NCI-H460 (cell line): ENCODE measurements at places on chromosomes 3 and 15.

- no peak for DNase-seq
These were observed 317.3 kb downstream of the TLE3 start for GRCh38 chr15:69780374-69780773.

DNA sequence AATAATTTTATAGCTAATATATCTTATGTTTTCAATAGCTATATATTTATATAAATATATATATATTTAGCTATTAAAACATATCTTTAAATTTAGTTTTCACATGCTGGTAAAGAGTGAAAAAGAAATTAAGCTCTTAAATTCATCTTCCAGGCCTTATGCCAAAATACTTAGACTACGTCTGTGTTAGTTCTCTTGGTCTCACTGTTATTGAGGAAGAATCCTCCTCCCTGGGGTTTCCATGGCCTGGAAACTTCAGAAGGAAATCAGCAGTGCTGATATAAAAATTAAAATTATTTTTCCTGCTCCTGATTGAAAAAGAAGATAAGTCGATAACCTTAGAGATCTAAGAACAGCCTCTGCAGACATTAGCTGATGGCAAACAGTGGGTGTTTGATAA lies 225.1 kb upstream of the LMCD1 start:
- DNase-seq, result no peak

DNA sequence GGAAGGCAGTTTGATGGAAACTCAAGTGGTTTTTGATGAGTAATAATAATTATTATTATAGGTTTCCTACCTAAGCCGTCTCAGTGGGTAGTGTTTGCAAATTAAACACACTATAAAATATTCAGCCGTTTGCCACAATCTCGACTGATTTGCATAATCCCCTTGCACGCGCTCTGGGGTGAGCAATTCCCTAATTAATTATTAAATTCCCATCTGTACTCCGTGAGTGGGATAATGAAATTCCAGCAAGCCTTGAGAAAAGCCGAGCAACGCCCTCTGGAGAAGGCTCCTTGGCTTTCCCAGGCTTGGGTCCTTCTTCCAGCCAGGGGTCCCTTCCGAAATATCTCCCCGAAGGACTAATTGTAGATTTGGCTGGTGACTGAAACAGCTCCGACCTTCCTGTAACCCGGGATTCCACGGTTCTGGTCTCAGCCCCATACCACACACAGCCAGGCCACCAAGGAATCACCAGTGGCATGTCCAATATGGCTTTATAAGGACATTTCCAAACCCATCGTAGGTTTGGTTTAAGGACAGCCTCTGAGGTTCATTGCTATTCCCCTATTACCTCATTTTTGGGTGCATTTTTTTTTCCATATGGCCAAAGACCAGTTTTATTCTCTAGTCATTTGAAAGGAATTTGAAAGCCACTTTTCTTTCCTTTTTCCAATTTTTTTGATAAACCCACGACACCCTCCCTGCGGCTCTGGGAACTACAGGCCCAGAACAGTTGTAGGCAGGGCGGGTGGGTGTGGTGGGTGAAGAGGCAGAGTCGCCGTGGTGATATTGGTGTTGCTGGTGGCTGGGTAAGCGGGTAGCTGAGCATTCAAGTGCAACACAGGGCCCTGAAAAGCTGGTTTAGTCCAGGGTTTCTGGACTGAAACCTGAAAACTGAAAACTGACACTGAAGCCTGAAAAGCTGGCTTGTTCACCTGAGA lies 33.2 kb upstream of the RGMA start:
- no peak for DNase-seq

DNA sequence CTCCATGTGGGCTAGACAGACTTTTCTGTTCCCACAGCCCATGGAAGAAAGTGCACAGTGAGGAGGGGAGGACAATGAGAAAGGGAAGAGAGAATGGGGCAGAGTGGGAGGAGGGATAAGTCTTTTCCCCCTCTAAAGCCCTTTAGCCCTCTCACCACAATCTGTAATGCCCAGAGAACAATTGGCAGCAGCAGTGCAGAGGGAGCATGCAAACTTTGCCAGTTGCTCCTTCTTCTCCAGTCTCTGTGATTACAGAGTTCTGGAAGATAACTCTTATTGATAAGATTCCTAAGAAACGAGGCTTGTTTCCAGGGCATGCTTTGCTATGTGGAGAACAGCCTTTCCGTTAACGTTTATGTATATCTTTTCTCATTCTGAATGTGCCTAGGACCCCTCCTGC lies 50.0 kb upstream of the FMN1 start:
- no peak for DNase-seq

DNA sequence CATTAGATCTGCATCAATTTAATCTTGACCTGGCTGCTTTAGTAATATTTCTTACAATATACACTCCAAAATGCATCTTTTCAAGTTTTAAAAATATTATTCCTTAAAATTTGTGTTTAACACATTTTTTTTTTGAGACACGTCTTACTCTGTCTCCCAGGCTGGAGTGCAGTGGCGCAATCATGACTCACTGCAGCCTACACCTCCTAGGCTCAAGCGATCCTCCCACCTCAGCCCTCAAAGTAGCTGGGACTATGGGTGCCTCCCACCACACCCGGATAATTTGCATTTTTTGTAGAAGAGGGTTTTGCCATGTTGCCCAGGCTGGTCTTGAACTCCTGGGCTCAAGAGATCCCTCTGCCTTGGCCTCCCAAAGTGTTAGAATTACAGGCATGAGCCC lies 73.6 kb downstream of the ETV5 start:
- no peak for DNase-seq

DNA sequence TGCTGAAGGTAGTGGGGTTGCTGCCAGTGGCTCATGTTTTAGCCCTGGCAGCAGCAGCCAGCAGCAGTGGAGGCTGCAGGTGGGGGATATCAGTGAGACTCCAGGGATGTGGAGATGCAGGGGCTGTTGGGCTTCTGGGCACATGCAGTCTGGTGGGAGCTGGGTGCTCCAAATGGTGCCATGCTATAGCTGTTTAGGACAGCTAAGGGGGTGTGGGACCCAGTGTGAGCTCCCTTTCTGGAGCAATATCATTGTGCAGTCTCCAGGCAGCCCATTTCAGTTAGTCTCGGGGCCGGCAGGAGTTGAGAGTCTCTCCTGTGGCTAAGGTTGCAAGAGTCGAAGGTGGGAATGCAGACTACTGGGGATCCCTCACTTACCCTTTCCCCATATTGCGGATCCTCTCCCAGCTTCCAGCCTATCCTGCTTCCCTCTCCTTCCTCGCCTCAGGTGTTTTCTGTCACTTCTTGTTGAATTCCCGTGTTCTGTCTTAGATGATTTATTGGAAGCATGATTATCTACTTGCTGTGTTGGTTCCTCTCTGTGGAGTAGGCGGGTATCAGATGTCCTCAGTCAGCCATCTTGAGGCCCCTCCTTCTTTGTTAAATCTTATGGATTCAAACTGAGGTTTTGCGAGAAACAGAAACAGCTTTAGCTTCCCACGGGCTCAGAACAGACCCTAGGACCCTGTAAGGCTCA lies 112.0 kb downstream of the FAM43A start:
- no peak for DNase-seq

DNA sequence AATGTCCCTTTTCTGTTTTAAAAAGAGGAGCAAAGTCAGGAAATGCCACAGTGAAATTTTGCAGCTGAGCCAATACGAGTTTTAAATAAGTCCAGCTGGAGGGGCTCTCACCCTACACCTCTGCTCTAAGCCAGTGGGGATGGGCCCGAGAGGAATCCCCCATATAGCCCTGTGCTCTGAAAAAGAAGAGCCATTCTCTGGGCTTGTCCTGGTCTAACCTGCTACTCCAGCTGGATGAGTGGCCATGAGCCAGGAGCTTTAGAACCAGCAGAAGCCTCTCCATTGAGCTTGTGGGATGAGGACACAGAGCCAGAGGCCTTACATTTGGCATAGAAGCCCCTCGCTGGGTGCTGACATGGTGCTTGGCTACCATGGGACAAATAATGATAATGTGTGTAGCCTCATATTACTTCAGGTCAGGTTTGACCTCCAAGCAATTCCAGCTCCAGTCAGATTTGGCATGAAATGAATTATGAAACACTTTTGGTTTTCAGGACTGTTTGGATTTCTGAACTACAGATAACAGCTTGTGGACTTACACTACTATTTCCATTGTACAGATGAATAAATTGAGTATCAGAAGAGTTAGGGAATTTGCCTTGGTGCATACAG lies 172.4 kb downstream of the CHST2 start:
- DNase-seq, result no peak

GRCh38 chr3:176431038-176431418 lies 766.3 kb downstream of the TBL1XR1 start:
- DNase-seq, result no peak

DNA sequence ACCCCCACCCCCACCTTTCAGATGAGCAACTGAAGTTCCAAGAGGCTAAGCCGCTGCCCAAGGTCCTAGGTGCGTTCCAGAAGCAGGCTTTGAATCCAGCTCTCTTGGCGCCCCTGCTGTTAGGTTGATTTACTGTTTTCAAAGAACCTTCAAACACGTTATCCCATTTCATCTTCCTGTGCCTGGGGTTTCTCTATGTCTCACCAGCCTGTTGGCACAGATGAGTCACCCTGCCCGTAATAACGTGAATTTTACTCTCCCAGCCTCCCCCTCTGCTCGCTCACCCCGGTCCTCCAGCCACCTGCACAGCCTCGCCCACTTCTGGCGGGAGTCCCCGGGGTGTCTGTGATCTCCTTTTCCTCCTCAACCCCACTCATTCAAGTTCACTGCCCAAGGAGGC lies 13.0 kb upstream of the TSEN2 start:
- DNase-seq, result no peak
